ENCODE measurements at places on chromosomes 3 and 15. TPM values are rescaled to one million over a fixed set of nuclear protein-coding genes. Genes with fewer than 3 reads are reported as not detected.

- DNase-seq = peak; percentile 95
Observed at GRCh38 chr3:131072845-131073244, 46.2 kb downstream of the NEK11 start.

DNA sequence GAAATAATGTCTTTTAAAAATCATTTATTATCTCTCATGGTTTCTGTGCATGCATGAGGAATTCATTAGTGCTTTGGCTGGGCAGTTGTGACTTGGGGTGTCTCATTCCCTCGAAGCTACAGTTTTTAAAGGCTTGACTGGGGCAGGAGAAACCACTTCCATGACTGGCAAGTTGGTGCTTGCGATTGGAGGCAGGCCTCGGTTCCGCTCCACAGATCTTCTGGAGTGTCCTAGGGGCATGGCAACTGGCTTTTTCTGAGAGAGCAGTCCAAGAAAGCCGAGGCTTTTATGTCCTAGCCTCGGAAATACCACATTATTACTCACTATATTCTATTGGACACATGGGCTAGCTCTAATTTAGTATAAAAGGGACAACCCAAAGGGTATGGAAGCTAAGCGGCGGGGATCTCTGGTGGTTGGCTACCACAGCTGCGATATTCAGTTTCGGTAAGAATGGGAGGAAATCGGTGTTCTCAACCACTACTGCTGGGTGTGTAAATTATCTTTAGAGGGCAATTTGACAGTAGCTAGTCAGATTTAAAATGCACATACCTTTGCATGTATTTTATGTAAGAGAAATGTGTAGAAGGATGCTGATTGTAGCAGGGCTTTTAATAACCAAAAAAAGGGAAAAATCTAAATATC is 48.8 kb upstream of the TOP2B start:
- no peak for DNase-seq

DNA sequence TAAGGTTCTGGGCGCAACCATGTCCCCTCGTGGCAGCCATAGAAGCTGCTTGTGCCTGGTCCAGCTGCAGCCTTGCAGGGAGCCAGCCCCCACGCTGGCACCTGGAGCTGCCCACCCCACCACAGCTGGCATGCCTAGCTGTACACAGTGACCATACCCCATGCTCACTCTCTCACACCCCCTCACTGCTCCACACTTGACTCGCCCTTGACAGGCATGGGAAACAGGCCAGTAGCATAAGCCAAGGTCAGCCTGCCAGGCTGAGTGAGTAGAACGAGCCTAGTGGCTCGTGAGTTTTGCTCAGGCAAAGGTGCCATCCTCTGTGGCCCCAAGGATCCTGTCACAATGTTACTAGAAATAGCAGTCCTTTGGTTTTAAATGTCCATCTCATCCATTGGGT is 52.7 kb upstream of the CADM2 start:
- no peak for DNase-seq

DNA sequence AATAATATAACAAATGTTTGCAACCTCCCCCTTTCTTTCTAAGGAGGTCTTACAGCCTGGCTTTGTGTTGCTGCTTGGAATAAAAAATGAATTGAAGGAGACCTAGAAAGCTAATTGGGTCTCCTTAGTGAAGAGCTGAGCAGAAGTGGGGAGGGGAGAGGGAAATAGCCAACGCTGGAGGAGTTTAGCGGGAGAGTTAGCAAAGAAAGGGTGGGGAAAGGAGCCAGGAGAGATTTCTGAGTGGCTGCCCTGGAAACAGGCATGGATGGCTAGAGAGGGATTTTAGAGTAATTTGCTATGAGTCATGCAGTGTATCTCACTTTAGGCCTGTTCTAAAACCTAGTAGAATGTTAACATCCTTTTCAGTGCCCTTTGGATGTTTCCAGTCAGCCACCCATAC is 45.2 kb upstream of the PFN2 start:
- no peak for DNase-seq

- DNase-seq = no peak
Observed at GRCh38 chr15:74958908-74959585, 2.5 kb upstream of the RPP25 start.

DNA sequence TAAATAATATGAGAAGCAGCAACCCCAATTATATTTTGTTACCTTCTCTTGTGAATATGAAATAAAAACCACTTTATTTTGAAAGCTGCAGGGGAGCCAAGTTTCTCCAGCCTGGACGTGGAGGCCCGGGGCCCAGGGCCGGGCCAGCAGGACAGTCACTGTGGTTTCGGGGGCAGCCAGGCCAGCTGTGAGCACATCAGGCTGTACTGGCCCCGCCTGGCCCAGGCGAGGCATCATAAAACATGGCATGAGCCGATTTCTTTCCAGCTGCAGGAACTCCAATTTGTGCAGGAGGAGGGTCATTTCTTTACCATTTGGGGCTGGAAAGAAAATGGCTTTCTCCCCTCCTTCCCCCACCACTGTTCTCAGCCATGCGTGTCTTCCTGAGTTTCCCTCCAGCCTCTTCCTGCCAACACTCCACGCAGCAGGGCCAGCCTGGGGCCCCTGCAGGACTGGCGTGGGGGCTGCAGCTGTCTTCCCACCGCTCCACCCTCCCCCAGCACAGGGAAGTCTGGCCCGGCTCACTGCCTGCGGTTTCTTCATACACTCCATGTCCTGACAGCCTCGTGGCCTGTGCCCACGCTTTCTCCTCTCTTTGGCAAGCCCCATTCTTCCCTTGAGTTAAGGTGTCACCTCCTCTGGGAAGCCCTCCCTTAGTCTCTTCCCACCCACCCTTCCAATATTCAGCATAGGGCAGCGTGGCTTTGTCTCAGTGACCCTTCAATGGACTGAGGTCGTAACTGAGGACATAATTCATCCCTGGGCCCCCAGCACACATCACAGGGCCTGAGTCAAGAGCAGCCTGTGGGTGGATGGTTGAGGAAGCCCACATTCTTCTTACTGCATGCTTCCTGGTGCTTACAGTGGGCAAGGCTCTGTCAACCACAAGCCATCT is 135.8 kb downstream of the CHSY1 start:
- peak; percentile 76 for DNase-seq

DNA sequence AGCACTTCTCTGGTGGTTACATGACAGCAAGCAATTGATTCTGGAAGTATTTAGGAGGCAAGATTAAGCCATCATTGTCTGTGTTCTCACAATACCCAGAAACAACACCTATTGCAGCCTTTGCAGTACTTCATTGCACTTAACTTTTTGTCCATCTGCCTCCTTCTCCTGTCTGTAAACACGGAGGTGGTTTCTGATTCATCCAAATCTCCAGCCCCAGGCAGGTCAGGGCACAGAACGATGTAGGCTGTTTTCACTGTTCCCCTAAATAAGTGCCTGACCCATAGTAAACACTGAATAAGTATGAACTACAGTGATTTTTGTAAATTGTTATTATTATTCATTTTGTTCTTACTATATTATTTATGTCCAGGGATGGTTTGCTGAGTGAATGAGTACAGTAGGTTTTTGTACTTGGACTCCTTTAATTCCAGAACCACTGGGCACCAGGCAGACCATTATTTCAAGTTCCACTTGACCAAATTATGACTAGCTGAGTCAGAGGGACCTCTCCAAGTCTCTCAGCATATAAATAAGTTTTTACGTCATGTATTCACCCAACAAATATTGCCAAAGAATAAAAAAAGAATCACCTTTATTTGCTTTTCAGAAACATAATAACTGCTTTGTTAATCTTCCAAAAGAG is 283.3 kb upstream of the TRIM42 start:
- no peak for DNase-seq

DNA sequence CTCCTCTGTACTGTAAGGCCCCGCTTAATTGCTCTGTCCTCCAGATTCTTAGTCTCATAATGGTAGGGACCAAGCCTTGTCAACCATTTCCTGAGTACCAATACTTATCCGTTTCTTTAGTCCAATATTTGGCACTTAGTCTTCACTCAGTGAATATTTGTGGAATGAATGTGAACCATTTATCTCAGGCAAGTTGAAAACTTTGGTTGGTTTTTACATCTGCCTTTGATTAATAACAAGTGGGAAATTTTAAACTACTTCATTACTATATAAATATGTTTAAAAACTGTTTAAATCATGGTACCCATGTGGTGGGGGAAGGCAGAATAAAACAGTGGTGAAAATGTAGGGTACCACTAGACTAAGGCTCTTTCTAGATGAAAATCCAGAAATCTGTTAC is 15.2 kb downstream of the CA12 start:
- peak; percentile 83 for DNase-seq

DNA sequence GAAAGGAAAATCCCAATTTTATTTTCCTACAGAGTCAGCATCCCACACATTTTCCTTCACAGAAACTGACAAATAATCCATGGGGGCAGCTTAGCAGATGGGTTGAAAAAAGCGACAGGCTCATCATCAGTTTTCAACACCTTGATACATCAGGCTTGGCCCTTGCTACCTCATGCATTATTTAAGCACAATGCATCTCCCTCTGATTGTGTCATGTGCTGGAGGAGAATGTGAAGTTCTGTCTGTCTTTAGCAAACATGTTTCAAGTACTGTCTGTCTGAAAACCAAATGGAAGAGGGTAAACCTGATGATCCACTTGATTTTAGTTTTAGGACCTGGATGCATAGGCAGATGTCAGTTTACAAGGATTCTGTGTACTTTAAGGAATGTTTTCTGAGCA is 128.6 kb upstream of the ADAMTS9 start:
- no peak for DNase-seq

DNA sequence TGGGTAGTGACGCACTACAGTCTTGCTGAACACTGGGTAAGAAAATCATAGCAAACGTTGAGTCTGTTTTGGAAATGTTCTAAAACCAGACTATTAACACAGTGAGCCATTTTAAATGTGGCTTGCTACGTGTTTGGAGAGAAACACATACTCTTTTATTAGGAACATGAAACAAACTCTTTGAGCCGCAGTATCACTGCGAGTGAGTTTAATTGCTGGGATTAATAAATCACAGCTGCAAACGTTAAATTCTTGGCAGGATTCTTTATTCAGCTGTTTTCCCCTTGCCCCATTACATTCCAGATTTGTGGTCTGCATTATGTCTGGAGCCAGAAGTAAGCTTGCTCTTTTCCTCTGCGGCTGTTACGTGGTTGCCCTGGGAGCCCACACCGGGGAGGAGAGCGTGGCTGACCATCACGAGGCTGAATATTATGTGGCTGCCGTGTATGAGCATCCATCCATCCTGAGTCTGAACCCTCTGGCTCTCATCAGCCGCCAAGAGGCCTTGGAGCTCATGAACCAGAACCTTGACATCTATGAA is 33.6 kb downstream of the BTD start:
- peak; percentile 88 for DNase-seq

GRCh38 chr3:124781476-124782376 is 51.5 kb downstream of the UMPS start:
- no peak for DNase-seq

RARB gene
- 3.1 TPM for total RNA-seq

TMCO5A gene
- 0.49 TPM for total RNA-seq

EPHA6 gene
- total RNA-seq = not detected

LDHAL6B gene
- not detected for total RNA-seq

GADL1 gene
- 0.18 TPM for total RNA-seq

CLDN1 gene
- total RNA-seq = 0.18 TPM

Measured in fibroblast of the aortic adventitia (primary cell).